ENCODE measurements at places on chromosomes 11 and 22.
A peak's percentile ranks its signal among the peaks of the same experiment; 100 is the strongest.

DNA sequence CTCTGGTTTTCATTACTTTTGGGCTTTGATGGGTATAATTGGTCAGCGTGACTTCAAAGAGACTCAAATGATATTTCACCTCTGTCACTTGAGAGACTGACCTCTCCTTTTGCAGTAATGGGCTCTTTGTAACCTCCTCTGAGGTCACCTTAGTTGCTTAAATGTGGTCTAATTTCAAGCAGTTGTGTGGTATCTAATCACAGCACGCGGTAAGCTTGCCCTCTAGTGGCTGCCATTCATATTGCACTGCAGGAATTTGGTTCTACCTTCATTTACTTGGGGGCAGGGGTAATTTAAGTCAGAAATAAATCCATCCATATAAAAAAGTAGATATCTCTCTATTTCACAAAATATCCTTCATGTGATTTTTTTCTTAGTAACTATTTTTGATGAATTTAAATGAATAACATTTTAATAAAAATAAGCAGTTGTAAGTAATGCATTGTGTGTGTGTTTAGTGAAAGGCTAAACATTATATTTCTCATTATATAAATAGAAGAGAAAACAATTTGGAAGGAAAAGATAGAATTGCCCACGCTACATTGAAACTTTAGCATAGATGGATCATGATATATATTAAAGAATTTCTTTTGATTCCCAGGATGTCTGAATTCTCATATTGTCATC lies 55.0 kb upstream of the ANO3 start:
- no peak for DNase-seq

DNA sequence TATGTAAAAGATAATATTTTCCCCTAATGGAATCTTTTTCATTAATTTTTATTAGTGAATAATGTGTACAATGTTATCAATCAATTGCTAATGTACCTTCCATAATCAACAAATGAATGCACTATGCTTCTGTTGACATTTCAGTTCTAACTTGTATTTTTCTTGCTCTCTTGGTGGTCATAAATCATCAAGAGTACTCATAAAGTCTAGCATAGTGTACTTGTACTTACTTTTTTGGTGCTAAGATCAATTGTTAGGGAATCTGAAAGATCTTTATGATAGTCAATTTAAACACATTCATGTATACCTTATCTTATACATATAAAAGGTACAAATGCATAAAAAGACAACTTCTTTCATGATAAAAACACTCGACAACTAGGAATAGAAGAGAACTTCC lies 10.5 kb downstream of the ENTHD1 start:
- no peak for DNase-seq

DNA sequence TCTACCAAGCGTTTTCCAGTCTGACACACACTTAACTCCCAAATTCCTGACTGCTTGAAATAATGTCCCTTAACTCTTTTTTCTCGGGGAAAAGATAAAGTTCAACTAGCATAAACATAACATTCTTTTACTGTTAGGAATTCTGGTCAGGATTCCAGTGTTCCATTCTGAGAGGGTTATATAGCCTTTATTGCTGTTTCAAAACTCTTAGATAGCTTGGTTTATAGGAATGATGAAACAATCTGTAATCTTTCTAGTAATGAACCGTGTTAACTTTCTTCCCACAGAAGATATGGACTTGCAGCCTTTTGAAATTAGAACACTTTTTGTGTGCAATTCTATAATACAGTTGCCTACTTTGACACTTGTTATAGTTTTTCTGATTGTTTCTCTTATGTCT lies 8.6 kb downstream of the REXO2 start:
- DNase-seq = no peak

DNA sequence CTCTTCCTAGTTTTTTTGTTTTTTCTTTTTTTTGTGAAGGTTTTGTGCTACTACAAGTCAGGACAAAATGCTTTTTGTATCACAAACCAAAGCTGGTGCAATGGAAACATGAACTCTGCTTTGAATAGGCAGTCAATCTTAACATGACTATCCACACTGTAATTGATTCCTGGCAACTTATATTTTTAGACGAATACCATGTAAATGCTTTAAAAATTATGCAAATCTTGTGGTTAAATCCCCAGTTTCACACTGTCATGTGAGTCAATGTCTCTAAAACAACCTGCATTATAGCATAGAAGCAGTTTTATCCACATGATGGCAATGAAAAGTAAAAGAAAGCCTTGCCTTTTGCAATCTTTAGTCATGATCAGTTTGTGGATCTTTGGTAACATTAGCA lies 8.9 kb downstream of the TRPC6 start:
- DNase-seq = no peak

GRCh38 chr11:17987826-17988225 lies 25.0 kb downstream of the SERGEF start:
- no peak for DNase-seq

- no peak for DNase-seq
Observed at GRCh38 chr11:91850533-91851275, 373.9 kb upstream of the FAT3 start.

DNA sequence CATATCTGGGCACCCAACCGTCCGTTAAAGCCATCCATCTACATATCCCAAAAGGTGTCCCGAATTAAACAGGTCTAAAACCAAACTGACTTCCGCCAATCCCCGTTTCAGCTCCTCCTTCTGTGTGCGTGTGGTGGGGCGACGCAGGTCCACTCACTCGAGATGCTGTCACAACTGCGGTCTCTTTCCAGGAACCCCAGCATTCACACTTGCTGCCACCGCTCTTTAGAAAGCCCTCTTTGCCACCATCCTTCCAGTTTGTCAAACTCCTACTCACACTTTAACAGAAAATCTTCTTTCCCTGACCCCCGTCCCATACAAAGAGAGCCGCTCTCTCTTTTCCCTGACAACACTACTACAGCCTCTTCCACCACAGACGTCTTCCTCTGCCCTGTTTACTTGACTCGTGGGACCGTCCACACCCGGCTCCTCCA lies 467 bp downstream of the ESS2 start:
- no peak for DNase-seq

- no peak for DNase-seq
Observed at GRCh38 chr11:35218956-35219355, 80.0 kb downstream of the CD44 start.

GRCh38 chr22:36305813-36306212 lies 52.9 kb downstream of the APOL1 start:
- no peak for DNase-seq

DNA sequence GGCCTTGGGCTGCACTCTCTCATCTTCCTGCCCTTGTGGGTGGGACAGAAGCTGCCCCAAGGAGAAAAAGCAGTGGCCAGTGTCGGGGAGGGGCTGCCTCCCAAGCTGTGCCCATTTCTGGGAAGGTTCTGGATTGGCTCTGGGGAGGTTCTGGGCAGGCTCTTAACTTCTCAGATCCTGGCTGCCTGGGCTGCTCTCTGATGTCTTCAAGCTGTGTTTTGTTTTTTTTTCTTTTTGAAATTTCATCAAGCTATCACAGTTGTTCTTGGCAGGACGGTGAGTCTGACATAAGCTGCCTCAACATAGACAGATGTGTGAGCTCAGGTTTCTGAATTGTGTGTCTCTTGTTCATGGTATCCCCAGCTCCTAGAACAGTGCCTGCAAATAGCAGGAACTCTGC lies 1032.0 kb downstream of the BRD1 start:
- DNase-seq = no peak

GRCh38 chr11:119421941-119422808 lies 797 bp downstream of the THY1 start:
- no peak for DNase-seq

- peak; percentile 65 for DNase-seq
Observed at GRCh38 chr11:121023848-121024751, at the start of gene TBCEL. TBCEL (plus strand) TSS chr11:121024102; CDS start chr11:121045691, 21,589 bp downstream.

DNA sequence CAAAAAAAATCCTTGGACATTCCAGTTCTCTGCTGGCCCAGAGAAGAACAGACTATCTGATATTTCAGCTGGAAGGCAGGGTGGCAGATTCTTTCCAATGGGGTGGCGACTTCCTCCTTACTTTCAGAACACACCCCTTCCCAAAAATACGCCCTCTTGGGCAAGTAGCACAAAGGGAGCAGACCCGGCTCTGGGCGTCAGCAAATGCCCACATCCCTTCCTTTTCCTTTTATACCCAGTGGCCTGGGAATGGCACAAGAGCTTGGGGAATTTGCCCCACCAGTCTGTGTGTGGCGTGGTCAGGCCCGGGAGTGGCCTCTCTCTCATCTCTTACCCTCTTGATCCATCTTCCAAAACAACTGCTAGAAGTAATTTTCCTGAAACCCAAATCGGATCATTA lies 33.0 kb upstream of the NUP160 start:
- no peak for DNase-seq

- DNase-seq = peak; percentile 60
Observed at GRCh38 chr11:76208438-76209374, 2.4 kb upstream of the WNT11 start.

DNA sequence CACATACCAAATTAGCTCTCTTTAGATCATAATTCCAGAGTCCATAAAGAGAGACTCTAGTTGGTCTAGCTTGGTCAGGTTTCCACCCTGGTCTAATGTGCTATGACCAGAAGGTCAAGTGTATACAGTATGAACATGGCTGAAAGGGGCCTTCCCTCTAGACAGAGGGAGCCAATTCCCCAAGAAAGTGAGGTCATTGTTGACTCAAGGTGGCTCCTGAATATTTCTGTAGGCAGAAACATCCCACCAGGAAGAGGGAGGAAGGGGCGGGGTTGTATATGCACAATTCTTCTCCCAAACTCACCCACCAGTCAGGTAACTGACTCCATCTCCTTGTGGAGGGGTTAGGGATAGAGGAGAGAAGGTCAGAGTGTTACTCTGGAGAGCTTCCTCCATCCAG lies 281.8 kb upstream of the PLET1 start:
- no peak for DNase-seq

- DNase-seq = no peak
Observed at GRCh38 chr11:109677876-109678275, 255.9 kb downstream of the C11orf87 start.

GRCh38 chr22:48713272-48714205 lies 1114.1 kb downstream of the BRD1 start:
- DNase-seq = no peak

DNA sequence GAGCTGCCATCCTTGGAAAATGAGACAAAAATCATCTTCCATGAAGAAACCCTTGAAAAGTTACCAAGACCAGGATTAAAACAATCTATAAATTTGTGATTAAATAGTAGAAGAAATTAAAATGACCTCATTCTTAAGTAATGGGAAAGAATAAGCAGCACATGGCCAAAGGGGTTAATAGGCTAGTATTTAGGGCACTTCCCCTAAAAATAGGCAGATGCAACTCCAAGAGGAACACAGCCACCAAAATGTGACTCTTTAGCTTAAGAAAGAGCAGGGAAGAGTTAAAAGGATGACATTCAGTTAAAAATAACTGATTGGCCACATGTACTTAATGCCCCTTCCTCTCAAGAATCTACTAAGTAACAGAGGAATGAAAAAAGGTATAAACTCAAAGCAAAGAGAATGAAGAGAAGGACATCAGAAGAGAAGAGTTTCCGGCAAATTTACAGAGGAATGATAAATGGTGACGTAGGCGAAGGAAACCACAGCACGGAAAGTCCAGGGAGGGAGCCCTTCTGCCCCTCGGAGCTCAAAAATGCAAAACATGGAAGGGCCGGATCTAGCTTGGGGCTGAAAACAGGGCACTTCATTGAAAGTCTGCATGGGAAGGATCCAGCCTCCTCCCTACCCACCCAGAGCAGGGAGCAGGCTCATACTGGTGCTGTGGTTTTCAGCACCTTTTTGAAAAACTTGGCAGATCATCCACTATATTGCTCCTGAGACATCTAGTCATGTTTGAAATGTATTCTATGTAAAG lies 17.8 kb downstream of the SCUBE2 start:
- no peak for DNase-seq

GRCh38 chr11:45385844-45386243 lies 99.7 kb upstream of the SYT13 start:
- DNase-seq = no peak

DNA sequence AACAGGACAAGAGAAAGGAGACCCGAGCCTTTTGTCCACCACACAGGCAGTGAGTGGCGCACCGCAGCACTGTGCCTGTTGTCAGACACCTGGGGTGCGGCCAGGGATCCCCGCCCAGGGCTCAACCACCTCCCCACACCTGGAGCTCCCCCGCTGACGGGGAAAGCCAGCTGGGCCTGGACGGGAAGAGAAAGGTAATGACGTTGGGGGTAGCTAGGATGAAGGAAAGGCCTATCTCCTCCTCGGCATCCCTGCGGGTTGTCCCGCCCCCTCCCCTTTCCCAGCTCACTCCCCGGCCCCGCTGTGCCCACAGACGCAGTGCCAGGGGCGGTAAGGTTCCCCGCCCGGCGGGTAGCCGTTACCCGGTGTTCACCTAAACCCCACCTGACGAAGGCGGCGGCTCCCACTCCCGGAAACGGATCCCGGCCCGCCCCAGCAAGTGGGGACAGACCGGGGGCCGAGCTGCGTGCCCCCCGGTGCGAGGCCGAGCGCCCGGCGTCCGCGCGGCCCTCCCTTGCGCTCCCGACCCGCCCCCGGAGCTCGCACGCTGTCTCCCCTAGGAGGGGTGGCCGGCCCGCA lies 495 bp downstream of the HYOU1 start:
- DNase-seq = peak; percentile 21

GRCh38 chr11:18650859-18651557 lies 16.9 kb upstream of the SPTY2D1 start:
- no peak for DNase-seq

- DNase-seq = no peak
Observed at GRCh38 chr11:111934306-111934705, 2.8 kb upstream of the DIXDC1 start.

DNA sequence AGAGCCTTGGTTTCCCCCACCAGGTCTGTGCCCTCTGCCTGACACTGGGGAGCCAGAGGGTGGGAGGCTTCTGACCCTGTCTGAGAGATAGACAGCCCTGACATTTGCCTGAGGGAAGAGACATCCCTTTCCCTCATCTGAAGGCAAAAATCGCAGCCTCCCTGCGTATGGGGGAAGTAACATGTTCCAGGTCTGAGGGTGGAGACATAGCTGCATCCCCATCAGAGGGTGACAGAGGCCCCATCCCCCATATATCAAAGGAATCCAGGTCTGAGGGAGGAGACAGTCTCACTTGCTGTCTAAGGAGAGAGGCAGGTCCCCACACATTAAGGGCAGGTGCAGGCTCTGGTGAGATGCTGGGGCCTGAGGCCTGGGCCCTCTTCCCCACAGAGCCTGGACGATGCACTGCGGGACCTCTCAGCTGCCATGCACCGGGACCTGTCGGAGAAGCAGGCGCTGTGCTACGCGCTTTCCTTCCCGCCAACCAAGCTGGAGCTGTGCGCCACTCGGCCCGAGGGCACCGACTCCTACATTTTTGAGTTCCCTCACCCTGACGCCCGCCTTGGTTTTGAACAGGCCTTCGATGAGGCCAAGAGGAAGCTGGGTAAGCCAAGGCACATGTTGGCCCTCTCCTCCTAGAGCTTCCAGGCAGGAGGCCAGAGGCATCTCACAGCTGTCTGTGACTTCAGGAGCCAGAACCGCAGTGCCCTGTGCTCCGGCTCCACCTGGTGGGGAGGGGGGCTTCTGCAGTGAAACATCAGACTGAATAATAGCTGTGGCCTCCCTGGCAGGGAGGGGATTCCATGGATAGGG lies 16.1 kb upstream of the RELT start:
- no peak for DNase-seq

- no peak for DNase-seq
Observed at GRCh38 chr11:88297421-88297820, 40.1 kb downstream of the CTSC start.

- DNase-seq = no peak
Observed at GRCh38 chr11:62399878-62400266, 19.0 kb upstream of the SCGB1A1 start.

- no peak for DNase-seq
Observed at GRCh38 chr11:63870351-63871140, 31.6 kb downstream of the MARK2 start.

GRCh38 chr11:117204283-117205080 lies 5.3 kb downstream of the TAGLN start:
- DNase-seq = no peak
